Thoracic aorta endothelial cell (primary cell): ENCODE measurements at places on chromosomes 7 and 10. TPM values are rescaled to one million over a fixed set of nuclear protein-coding genes. Genes with fewer than 3 reads are reported as not detected.

SYCE1 gene
- total RNA-seq, result 0.14 TPM in 1 of 2 replicates, not detected in the other

PAX4 gene
- total RNA-seq, result not detected in 2 replicates

SLC13A4 gene
- not detected in 2 replicates for total RNA-seq

GPRIN2 gene
- total RNA-seq, result not detected in 2 replicates

PDZD7 gene
- 0.50 and 0.53 TPM in 2 replicates for total RNA-seq

HECW1 gene
- not detected in 2 replicates for total RNA-seq

GHRHR gene
- total RNA-seq, result 0.14 TPM in 1 of 2 replicates, not detected in the other
